Fibroblast of the conjunctiva (primary cell): ENCODE measurements at places on chromosomes 3 and 15.

DNA sequence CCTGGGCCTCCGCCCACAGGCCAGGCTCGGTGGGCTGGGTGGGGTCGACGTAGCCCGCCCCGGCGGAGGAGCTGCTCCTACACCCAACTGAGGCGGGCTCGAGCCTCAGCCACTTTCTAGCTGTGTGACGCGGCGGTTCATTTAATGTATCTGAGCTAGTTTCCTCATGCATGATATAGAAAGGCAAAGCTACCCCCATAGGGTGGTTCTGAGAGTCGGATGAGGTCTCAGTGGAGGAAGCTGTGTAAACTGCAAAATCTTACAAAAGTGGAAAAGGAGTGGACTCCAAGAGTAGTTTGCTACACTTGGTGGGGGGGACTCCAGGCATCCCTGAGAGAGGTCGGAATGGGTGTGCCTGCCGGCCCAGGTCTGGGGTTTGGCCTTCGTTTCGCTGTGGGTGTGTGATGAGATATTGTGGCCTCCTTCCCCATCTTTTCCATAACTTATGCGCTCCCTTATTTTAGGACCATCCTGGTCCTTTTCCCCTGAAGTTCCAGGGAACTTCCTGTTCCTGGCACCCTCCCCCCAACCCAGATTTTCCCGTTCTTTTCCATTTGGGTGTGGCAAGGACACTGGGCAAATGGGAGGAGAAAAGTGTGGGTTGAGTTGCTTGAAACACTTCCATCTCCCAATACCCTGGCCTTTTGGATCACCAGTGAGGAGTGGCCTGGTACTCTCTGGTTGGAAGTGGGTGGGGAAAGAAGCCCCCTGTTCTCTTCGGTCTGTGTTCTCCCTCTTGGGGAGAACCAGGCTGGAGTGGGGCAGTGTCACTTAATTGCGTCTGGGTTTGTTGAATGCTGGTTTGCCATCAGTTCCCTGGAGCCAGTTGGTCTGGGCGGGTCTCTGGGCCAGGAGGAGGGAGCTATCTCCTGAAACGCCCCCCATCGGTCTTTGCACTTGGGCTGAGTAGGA is 1.1 kb downstream of the PDIA5 start:
- DNase-seq = no peak

- DNase-seq = no peak
Measured at GRCh38 chr3:47152578-47152977, 11.3 kb downstream of the SETD2 start.

- DNase-seq = no peak
Measured at GRCh38 chr3:56772952-56773938, 28.5 kb downstream of the ARHGEF3 start.

GRCh38 chr15:100335335-100335999 is 6.3 kb downstream of the ADAMTS17 start:
- DNase-seq = no peak

DNA sequence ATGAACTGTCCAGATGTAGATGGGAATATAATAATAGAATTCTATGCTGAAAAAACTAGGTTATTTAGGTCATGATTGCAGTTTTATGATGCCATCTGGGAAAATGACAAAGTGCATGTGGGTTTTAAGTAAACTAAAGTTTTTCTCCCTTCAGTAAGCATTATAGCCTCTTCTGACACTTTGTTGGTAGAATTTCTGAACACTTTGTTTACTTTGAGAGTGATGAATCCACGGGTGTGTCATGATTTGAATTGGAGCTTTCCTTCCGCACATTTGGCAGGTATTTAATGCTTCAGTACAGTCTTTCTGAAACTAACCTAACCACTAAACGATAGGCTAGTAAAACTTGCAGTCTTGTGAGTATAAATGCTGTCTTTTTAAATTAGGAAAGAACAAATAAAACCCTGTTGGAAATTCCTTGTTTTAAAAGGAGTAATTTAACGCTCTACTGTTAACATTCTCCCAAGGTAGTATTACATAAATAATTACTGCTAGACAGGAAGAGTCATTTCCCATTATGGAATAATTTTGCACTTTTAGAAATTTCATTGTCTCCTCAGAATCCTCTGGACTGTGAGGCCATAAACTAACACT is 7.0 kb downstream of the FILIP1L start:
- no peak for DNase-seq

DNA sequence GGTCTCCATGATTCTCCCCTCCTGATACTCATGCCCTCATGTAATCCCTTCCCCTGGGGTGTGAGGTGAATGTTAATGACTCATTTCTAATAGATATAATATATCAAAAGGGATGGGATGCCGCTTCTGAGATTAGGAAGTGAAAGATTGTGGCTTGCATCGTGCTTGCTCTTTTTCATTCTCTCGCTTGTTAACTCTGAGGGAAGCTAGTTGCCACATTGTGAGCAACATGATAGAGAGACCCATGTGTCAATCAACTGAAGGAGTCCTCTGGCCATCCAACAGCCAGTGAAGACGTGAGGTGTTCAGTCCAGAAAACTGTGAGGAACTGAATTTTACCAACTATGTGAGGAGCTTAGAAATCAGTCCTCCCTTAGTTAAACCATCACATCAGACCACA is 28.9 kb upstream of the DRD3 start:
- DNase-seq = no peak

- no peak for DNase-seq
Measured at GRCh38 chr15:31136016-31136415, 34.5 kb upstream of the TRPM1 start.

DNA sequence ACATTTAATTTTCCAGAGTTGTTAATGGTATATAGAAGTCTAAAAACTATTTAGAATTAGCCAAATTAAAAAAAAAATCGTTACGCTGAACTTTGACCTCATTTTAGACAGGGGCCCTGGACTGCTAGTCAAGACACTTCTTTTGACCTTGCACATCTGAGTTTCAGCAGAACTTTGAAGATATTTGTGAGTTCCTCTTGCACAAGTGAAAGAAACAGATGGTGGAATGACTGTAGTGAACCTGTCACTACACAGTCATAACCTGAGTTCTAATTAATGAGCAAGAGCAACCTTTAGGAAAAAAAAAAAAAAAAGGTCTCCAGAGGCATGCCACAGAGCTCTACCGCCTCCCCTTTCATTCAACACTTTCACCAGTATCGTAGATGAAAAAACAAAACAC is 5.3 kb downstream of the MYO5C start:
- DNase-seq = no peak

- DNase-seq = no peak
Measured at GRCh38 chr3:185056908-185057307, 96.0 kb downstream of the C3orf70 start.

- DNase-seq = no peak
Measured at GRCh38 chr3:33543601-33544000, 103.4 kb upstream of the UBP1 start.

DNA sequence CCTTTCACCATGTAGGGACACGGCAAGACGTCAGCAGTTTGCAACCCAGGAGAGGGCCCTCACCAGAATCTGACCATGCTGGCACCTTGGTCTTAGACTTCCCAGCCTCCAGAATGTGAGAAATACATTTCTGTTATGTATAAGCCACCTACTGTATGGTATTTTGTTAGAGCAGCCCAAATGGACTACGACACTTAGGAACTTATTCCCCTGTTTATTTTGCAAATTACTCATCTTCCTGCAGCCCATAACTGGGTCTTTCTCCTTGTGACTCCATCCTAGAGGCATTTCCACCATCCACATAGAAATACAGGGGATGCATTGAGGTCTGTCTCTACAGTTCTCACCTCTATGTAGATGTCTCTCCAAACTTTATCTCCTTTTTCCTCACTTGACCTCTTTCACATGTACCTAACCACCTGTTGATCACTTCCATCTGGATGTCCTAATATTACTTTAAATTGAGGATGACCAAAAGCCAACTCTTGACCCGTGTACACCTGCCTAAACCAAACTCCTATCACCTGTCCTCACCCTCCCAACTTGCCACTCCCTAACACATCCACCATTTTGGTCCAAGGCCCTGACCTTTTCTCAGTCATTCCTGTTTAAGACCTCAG is 406.0 kb upstream of the WNT5A start:
- DNase-seq = no peak

DNA sequence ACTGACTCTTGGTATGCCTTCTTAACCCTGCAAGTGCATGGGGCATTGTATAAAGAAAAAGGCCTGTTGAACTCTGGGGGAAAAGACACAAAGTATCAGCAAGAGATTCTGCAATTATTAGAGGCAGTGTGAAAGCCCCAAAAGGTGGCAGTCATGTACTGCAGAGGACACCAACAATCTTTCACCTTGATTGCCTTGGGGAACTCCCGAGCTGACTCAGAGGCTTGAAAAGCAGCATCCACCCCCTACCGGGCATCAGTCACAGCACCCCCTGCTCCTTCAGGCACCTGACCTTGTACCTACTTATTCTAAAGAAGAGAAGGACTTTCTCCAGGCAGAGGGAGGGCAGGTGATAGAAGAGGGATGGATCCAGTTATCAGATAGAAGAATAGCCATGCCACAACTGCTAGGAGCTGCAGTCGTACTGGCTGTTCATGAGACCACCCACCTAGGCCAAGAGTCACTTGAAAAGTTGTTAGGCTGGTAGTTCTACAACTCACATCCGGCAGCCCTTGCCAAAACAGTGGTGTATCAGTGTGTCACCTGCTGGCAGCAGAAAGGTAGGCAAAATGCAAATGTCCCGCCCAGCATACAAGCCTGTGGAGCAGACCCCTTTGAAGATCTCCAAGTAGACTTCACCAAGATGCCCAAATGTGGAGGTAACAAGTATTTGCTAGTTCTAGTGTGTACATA is 241.6 kb upstream of the CNTN6 start:
- no peak for DNase-seq

DNA sequence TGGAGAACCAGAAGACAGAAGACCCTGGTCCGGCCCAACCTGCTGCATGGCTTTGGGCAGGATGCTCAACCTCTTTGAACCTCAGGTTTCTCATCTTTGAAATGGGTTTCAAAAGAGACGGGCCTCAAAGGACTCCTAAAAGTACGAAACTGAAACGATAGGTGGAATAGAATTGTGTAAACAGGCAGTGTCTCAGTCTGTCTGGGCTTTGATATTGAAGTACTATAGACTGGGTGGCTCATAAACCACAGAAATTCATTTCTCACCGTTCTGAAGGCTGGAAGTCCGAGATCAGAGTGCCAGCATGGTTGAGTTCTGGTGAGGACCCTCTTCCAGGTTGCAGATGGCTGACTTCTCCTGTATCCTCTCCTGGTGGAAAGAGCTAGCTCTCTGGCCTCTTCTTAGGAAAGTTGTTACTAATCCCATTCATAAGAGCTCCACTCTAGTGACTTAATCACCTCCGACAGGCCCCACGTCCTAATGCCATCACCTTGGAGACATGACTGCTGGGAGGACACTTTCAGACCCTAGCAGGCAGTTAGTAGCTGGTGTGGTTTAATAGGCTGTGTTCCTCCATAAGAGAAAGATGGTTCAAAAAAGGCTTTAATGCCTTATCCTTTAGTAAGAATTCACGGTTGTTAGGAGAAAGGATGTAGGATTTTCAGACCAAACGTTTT is 35.7 kb downstream of the SSUH2 start:
- DNase-seq = no peak

DNA sequence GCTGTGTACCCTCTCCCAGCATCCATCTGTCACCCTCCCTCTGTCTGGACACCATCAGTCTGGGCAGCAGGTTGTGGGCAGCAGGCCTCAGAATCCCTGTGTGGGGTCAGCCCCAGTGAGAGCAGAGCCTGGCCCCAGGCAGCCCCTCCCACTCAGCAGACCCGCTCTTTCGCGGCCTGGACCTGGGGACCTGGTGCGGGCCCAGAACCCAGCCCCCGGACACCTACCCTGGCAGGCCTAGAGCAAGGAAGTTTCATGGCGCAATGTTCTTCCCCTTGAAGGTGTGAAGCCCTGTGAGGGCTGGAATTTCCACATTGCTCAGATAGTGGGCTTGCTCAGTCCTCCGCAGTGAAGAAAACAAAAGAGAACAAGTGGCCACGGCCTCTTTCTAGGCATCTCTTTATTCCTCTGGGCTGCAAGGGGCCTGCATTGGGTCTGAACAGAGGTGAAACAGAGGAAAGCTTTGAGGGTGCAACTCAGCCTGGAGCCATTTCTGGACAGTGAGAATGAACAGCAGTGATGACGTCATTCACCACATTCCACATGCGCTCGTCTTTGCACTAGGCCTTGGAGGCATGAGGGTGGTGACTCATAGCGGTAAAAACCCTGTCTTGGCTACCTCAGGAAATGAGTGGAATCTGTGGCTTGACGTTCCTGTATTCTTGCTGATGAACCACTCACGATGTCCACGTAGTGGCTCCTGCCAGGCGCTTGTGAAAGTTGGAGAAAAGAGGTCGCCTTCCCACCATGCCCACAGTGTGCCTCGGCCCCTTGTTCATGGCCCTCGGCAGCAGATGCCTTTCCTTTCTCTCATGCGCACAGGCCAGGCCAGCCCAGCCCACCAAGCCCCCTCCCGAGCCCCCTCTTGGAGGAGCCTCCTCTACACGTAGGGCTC is 66.1 kb downstream of the SLC30A4 start:
- DNase-seq = peak; percentile 96

DNA sequence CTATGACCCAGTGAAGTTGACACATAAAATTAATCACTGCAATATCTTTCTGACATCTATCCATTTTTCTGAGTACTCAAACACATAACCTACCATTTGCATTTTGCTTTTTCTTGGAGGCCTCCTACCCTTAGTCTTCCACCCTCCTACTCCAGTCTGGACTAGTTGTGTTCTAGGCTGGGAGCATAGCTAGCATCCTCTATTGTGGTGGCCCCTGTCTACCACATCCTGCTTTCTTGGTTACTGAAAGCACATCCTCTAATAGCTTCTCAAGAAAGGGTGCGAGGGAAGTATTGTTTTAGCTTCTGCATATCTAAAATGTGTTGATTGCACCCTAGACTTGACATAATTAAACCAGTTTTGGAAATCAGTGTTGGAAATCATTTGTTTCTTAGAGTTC is 176.5 kb downstream of the THSD4 start:
- DNase-seq = no peak

- DNase-seq = no peak
Measured at GRCh38 chr3:177085794-177086193, 111.5 kb downstream of the TBL1XR1 start.

DNA sequence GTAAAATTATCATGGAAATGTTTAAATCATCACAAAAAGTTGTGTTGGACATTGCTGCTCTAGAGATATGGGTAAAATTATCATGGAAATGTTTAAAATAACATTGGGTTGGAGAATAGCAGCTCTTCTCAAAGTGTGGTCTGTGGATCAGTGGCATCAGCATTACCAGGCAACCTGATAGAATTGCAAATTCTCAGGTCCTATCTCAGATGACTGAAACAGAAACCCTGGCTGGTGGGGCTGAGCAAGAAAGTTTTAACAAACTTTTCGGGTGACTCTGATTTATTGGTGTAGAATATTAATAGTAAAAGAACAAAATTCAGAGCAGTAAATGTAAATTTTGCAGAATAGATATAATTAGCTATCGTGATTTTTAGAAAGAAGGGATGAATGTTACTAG is 28.9 kb downstream of the NXPE3 start:
- DNase-seq = no peak

GRCh38 chr15:86765281-86765680 is 685.6 kb downstream of the AGBL1 start:
- DNase-seq = no peak
